H4 (cell line): ENCODE measurements at places on chromosomes 1 and 21. TPM values are rescaled to one million over a fixed set of nuclear protein-coding genes. Genes with fewer than 3 reads are reported as not detected.

- no peak for DNase-seq
Measured at GRCh38 chr1:8095584-8095983, 69.5 kb upstream of the ERRFI1 start.

DNA sequence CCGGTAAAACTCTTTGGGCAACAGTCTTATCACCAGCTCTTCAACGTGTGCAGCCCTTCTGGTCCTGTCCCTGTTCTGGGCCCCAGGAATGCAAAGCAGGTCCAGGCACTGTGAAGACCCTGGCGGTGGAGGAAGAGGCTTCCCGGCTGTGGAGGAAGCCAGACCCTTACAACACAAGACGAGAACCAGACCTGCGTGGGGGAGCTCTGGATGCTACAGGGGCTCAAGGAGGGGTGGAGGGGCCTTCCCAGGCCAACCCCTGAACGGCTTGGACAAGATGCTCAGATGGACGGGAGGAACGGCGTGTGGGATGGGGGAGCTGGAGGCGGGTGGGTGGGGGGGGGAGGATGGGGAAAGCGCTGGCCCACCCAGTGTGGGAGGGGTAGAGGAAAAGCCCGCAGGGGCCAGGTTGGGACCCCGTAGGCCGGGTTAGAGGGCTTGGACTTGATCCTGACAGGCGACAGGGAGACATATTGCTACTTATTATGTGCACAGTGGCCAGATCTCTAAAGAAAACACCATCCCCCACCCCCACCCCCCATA is 5.1 kb upstream of the OLIG2 start:
- DNase-seq, result no peak

DNA sequence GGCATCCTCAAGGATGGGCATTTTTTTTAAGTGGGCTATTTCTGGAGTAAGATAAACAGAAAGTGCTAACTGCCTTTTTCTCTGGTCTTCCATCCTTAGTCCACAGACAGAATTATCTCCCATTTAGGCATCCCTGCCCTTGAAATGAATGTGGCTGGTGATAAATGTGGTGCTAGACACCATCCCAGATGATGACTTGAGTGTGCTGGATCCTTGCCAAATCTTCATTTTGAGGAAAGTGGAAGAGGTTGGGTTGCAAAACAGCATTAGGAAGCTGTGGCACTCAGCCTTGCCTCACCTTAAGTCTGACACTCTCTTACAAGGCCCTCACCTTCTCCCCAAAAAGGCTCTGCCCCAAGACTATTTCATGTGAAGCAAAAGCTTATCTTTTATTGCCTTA is 19.2 kb downstream of the MAB21L3 start:
- no peak for DNase-seq

The TNN gene
- 0.18 TPM in 1 of 2 replicates, not detected in the other for total RNA-seq

GRCh38 chr1:56993475-56993874 is 27.7 kb upstream of the C8B start:
- DNase-seq, result no peak

- DNase-seq, result no peak
Measured at GRCh38 chr1:114109981-114110380, 43.7 kb downstream of the SYT6 start.

DNA sequence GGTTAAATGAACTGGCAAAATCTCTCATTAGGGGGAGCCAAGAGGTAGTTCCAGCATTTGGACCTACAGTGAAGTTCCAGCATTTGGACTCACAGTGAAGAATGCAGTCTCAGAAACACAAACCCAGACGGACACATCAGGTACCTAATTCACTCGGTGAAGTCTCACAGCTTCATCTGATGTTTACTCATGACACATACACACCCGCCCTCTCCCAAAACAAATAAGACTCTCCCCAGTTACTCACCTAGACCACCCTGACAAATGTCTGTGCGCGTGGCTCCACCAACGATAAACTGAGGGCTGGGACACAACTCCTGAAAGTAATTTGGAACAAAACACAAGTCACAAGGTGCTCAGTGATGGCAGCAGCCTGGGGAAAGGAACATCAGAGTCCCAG is 11.4 kb downstream of the CAPN8 start:
- DNase-seq, result no peak

GRCh38 chr1:245858722-245859492 is 648.2 kb downstream of the SMYD3 start:
- DNase-seq, result no peak

- DNase-seq, result no peak
Measured at GRCh38 chr21:41847066-41847804, 31.9 kb downstream of the PRDM15 start.

DNA sequence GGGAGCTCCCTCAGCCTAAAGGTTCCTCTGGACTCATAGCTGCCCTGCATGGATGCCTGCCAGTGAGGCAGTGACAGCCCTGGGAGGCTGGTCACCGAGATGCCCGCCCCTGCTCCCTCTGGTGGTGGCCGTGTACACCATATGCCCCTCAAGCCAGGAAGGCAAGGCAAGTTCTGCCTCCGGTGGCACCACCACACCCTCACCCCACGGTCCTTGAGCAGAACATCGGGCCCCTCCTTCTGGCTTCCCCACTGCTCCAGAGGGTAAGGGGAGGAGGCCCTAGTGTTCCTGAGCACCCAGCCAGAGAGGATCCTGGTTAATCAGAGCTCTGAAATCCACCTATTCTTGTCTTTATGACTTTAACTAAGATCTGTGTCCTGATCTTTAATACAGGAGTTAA is 1.5 kb upstream of the S100A14 start:
- DNase-seq, result no peak

DNA sequence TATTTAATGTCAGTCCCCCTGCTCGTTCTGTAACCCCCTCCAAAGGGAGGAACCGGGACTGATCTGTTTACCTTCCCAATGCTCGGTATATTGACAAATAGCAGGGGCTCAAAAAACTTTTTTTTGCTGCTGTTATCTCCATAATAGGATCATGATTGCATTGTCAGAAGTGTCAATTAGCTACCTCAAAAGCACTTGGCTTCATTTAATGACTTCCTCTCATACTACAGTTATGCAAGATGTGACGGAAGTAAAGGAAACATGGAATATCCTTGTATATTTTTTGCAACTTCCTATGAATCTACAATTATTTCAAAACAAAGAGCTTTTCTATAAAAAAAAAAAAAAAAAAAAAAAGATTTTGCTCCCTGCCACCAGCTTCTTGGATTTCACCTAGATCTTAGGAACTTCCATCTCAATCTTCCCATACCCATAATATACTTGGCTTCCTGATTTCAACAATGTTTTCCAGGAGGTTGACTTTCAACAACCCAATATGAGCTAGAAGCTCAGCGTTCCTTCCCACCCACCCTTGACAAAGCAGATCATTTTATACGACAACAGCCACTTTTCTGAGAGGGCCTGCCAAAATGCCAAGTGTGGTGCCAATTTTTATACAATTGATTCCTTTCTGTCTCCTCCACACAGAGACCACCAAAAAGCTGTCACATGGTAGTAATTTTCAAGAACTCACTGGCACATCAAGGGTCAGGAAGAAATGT is 71.7 kb downstream of the SETD4 start:
- no peak for DNase-seq

- no peak for DNase-seq
Measured at GRCh38 chr1:59577774-59578173, 237.0 kb upstream of the HOOK1 start.

DNA sequence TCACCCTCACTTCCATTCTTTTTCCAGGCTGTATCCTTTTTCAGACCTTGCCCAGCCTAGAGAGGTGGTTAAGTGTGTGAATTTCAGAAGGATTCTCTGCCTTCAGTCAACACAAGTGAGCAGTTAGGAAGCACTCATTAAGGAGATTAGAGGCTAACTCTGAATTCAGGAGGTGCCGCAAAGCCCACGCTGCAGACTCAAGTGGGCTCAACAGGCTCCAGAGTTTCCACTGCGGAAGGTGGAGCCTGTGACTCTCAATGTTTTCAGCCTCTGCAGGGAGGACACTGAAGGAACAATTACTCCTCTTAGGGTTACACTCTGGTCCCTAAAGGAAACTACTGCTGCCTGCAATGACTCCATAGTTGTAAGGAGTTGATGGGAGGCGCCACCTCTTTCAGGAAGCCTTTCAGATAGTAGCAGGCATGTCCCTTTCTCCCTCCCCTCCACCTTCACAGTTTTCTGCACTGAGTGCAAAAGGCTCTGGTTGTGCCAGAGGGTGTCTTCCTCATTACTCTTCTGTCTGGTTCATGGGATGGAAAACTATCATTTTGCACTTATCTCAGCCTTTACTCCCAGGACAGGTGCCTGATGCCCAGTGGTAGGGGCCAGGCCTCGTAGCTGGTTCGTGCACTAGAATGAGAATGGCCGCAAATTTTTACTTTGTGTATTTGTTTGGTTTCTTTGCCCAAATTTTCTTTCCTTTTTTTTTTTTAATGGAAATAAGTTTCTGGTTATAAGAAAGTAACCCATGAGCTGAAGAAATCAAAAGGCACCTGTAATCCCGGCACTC is 55.2 kb upstream of the SELENON start:
- no peak for DNase-seq

- no peak for DNase-seq
Measured at GRCh38 chr1:205450448-205450847, 5.4 kb downstream of the BLACAT1 start.

GRCh38 chr1:231636157-231636556 is 9.6 kb downstream of the DISC1 start:
- peak; percentile 42 for DNase-seq

The KCNJ15 gene
- total RNA-seq, result 0.06 TPM in 1 of 2 replicates, not detected in the other

GRCh38 chr1:159408862-159409400 is 23.1 kb upstream of the OR10J4 start:
- no peak for DNase-seq

The PDPN gene
- total RNA-seq, result 2.6 and 3.6 TPM in 2 replicates

GRCh38 chr1:156176610-156177210 is 17.2 kb upstream of the SLC25A44 start:
- no peak for DNase-seq

The CLCA1 gene
- total RNA-seq, result not detected in 2 replicates

The DEDD gene
- 22.2 and 28.2 TPM in 2 replicates for total RNA-seq

- no peak for DNase-seq
Measured at GRCh38 chr1:223203034-223203408, 60.0 kb upstream of the TLR5 start.

DNA sequence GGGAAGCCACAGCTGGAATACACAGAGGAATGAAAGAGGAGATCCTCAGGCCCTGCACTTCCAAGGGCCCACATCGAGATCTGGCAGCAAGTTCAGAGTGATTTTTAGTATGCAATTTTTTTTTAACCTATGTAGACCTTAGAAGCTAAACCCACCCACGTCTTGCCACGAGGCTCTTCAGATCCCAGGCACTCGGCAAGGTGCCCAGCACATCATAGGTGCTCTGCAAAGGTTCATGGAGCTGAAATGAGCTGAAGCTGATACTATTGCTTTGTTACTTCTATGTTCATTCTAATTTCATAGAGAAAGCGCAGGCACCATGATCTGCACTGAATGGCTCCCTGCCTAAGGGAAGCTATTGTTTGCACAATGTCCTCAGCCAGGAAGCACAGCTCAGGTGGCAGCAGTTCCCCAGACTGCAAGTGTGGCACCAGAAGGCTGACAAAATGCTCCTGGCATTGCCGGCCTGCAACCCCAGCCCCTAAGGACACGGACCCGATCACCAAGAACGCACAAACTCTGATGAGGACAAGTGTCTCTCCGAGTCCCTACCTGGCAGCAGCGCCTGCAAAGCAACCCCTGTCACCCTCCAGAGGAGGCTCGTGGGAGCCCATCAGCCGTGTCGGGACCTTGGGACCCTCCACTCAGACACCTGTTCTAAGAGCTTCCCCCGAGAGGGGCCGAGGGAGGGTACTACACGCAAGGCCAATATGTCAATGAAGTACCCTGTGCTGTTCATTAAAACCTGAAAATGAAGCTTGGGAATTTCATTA is 264.2 kb downstream of the NPHP4 start:
- no peak for DNase-seq

The KCND3 gene
- 0.08 and 0.14 TPM in 2 replicates for total RNA-seq

DNA sequence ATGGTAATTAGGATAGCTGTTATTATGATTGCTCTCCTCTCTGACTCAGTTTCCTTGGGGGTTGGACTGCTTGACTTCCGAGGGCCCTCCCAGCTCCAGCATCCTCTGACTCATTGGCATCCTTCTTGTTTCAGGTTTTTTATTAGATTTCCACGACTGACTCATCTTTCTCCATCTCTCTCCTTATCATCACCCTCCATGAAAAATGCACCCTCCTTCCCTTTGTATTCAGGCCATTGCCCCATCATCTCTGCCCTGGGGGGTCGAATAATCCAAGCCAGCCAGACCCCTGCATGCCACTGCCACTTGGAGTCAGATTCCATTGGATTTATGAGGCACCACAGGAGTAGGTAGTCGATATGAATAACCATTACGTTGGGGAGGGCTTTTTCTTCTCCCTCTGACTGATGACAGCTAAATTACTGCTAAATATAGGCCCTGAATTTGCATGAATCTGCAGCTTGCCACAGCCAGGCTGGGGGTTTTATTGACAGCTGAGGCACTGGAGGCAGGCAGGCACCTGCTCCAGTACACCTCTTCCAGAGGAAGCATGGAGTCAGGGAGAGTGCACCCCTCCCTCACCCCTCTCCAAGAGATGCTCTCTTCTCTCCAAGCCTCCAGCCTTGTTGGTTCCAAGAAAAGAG is 91.7 kb downstream of the C1orf94 start:
- DNase-seq, result no peak

The SHISAL2A gene
- total RNA-seq, result not detected in 2 replicates
